ENCODE measurements at places on chromosomes 12 and 14. TPM values are rescaled to one million over a fixed set of nuclear protein-coding genes. Genes with fewer than 3 reads are reported as not detected.

Gene SERPINA10
- total RNA-seq: not detected

DNA sequence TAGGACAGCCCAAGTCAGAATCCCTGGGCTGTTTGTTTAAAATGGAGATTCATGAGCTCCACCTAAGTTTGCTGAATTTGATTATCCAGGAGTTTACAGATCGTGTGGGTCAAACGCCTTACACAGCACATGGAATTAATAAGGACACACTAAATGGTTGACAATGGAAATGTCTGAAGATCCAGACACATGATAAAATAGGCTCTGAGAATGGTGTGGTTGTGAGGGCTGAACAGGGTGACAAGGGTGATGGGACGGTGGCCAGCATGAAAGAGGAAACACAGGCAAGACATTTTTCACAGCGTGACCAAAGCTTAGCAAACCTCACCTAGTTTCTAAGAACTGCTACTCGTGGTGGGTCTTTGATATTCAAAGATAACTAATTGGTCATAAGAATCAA lies 12.5 kb downstream of the VWF start:
- DNase-seq: no peak

DNA sequence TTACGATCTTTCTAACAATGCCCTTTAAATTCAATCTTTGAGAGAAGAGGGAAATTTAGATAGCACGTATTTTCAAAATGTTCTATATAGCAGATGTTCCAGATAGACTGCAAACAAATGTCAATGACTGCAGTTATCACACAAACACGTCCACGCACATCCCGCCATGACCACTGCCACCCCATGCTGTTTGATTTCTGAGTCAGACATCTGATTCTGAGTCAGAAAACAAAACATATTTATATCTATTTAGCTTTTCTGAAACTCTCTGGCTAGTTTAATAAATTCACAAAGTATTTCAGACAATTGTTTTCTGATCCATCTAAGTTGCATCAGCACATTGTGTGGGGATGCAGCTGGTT lies 105.9 kb upstream of the BCAT1 start:
- no peak for DNase-seq

- no peak for DNase-seq
Measured at GRCh38 chr12:89163918-89164317, 188.4 kb downstream of the DUSP6 start.

- no peak for DNase-seq
Measured at GRCh38 chr14:100369019-100369418, 45.9 kb downstream of the SLC25A47 start.

GRCh38 chr14:99158150-99158549 lies 113.8 kb downstream of the BCL11B start:
- DNase-seq: no peak

- no peak for DNase-seq
Measured at GRCh38 chr14:61026526-61026925, 45.5 kb downstream of the SLC38A6 start.

GRCh38 chr14:49546766-49547165 lies 39.4 kb downstream of the RPS29 start:
- DNase-seq: no peak

GRCh38 chr14:64714432-64715025 lies 10.3 kb downstream of the PLEKHG3 start:
- no peak for DNase-seq

- no peak for DNase-seq
Measured at GRCh38 chr12:89829434-89829975, 120.9 kb upstream of the ATP2B1 start.

Gene KRT78
- total RNA-seq: not detected

GRCh38 chr14:90599748-90600507 lies 203.1 kb downstream of the CALM1 start:
- DNase-seq: no peak

Gene SLCO1B3
- not detected for total RNA-seq
